ENCODE measurements at places on chromosomes 5 and 9.

DNA sequence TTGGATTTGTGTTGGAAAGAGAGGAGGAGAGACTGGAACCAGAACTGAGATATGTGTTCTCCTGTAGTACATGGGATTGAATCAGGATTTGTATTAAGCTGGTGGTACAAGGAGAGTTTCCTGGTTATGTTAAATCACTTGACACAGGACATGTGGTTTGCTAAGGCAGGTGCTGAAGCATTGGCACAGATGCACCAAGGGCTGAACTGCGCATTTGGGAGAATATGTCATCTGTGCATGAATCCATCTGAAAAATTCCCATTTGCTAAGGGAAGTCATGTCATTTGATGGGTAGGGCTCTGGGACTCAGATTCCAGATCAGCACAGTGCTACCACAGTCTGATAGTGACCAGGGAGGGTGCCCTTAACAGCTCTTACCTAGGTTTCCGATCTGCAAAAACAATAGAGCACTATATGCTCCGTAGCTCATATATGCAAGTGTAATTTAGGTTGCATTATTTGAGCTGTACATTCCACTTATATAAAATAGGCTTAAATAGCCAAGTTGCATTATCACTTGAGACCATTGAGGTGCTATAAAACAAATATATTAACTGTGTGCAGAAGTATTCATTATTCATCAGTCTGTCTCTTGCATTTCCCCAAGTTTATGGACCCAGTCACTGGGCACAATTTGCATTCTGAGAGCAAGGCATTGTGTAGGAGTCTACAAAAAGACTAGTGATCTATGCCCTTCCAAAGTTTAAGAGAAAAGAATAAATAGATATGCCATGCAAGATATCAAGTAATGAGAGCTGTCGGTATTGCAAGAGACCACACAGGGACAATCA lies 55.2 kb downstream of the ADAMTS16 start:
- no peak for DNase-seq

GRCh38 chr5:129996896-129997295 lies 92.6 kb downstream of the CHSY3 start:
- DNase-seq: no peak

DNA sequence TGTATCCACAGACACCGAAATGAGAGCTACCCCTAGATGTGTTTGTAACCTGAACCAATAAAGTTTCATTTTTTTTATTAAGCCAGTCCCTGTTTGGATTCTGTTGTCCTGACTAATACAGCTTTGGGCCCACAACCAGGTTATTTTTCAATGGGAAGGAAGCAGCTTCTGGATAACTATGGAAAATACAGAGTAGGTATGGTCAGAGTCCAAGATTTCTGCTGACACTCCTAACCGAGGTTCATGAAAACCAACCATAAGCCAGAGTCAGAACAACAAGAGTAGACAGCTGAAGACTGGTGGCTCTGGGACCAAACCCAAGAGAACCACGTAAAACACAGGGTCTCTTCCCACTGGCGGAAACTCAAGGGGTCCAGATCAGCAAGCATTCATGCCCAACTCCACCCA lies 10.8 kb downstream of the KLF9 start:
- DNase-seq: no peak

DNA sequence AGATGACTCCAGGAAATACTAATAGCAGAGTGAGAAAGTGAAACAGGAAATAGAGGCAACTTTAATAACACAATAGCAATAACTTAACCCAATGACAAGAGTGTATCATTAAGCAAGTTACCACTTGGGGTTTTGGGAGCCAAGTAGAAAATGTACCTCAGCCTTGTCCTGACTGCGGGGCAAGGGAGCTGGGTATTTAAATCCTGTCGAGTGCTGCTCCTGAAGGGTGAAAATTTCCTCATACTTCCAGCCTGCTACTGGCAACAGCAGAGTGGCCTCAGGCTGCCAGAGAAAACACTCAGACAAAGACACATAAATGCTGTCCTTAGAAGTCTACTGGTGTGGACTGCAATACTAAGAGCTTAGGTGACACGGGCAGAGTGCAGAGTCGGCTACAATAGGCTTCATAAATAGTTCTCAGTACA lies 112.5 kb upstream of the EMB start:
- no peak for DNase-seq

GRCh38 chr5:131264451-131265099 lies 722 bp downstream of the CDC42SE2 start:
- no peak for DNase-seq

DNA sequence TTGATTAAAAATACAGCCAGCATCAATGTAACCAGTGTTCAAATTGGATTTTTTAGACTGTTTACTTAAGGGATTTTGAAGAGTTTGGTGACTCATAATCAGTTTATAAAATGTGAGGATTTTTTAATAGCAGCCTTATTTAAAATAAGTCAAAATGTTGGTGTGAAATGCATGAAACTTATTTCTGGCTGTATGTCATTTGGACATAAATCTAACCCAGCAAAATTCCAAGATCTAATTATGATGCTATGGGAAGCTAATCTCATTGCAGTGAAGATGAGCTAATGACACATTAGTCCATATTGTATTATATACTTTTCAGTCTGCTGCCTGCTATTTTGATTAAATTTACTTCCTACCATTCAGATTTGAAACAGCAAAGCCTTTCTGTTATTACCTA lies 140.3 kb downstream of the AOPEP start:
- DNase-seq: no peak

DNA sequence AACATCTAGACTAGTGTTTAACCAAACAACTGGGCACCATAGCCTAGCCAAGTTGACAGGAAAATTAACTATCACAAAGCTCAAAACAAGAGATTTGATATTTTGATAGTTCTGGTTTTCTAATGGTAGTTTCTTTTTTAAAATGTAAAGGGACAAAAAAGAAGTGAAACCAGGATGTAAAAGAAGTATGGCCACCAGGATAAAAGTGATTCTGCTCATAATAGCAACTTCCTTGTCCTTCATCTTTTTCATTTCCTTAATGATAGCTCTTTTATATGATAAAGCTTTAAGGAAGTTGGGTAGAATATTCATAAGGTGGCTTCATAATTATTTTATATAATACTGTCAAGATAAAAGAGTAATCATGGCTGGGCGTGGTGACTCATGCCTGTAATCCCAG lies 139.1 kb downstream of the BASP1 start:
- no peak for DNase-seq

- DNase-seq: no peak
These were observed 15.4 kb downstream of the PLGRKT start for GRCh38 chr9:5422276-5422675.
